ENCODE measurements at places on chromosomes 2 and 18.

DNA sequence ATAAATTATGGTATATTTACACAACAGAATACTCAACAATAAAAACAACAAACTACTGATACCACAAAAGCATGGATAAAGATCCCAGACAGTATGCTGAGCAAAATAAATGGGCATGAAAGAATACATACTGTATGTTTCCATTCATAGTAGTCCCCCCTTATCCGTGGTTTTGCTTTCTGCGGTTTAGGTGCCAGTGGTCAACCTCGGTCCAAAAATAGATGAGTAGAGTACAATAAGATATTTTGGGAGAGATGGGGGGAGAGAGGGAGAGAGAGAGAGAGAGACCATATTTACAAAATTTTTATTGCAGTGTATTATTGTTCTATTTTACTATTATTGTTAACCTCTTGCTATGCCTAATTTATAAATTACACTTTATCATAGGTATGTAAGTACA is 21.0 kb upstream of the TGFA start:
- DNase-seq, result no peak

GRCh38 chr2:241844066-241844728 is 14.5 kb downstream of the PDCD1 start:
- DNase-seq, result no peak

- DNase-seq, result no peak
Observed at GRCh38 chr18:33264566-33264965, 176.0 kb downstream of the CCDC178 start.

- no peak for DNase-seq
Observed at GRCh38 chr2:9206991-9207640, 504 bp downstream of the ASAP2 start.

DNA sequence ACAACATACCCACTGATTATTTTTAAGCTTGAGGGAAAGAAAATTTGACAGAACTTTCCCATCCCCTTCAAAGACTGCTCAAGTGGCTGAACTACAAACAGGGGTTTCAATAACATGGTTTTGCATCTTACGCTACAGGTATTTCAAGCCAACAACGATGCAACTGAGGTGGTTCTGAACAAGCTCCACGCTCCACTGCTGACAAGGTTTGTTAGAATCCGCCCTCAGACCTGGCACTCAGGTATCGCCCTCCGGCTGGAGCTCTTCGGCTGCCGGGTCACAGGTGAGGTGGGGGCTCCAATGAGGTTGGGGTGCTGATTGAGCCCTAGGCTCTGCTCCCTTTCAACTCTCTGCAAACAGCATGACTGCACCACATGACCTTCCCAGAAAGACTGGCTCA is 58.1 kb downstream of the NRP2 start:
- DNase-seq, result no peak

- DNase-seq, result no peak
Observed at GRCh38 chr18:70457788-70458187, 168.9 kb downstream of the SOCS6 start.

DNA sequence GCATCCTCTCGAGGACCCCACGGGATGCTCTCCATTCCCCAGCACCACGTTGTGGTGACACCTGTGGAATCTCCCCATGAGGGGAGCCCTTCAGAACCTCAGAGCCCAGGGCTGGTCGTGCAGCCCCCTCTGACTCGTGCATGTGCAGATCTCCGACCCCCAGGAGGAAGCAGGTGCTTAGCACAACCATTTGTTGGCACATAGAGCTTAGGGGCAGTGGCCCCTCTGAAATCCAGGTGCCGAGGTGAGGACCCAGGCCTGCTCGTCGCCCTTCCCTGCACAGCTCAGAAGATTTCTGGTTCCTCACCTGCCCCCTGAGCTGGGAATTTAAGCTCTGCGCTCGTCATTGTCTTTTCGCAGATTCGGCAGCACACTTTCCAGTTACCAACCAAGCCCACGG is 1.3 kb upstream of the OTOS start:
- no peak for DNase-seq

- DNase-seq, result no peak
Observed at GRCh38 chr18:9082711-9083510, 19.6 kb upstream of the NDUFV2 start.

- DNase-seq, result no peak
Observed at GRCh38 chr18:9535430-9535991, 60.2 kb downstream of the RALBP1 start.

DNA sequence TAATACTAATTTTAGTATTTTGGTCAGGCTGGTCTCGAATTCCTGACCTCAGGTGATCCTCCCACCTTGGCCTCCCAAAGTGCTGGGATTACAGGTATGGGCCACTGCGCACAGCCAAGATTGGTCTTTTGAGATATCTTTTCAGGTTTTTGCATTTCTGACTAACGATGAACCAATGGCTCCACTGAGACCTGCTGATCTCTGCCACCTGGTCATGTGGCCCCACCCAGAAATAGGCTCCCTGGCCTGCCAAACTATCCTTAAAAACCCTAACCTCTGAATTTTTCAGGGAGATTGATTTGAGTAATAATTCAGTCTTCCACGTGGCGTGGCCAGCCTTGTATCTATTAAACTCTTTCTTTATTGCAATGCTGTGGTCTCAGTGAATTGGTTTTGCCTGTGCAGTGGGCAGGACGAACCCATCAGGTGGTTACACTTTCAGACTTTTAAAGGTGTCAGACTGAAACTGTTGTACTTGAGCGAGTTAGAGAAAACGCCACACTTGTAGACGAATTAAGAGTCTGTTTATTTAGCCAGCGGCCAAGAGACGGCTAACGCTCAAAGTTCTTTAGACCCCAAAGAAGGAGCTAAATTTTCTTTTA is 85.8 kb upstream of the MSH6 start:
- DNase-seq, result no peak

GRCh38 chr2:10196110-10196892 is 73.8 kb downstream of the RRM2 start:
- no peak for DNase-seq

GRCh38 chr18:49563130-49563540 is 1.3 kb downstream of the LIPG start:
- DNase-seq, result no peak

- peak; percentile 24 for DNase-seq
Observed at GRCh38 chr18:23038712-23039111, 96.6 kb upstream of the CABLES1 start.

DNA sequence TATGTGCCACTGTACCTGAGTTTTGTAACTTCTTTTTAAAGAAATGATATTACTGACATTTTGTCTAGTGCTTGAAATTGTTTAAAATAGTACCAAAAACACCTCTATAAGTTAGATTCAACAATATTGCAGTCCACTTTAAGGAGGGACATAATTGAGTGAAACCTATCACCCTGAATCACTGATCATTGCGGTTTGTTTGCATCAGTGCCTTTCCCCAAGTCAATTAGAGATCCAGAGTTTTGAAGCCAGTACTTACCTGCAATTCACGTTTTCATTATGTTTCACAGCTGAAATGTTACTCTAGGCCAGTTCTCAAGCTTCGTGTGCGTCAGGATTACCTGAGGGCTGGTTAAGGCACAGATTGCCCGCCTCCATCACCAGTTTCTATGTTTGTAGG is 26.6 kb upstream of the DLX1 start:
- no peak for DNase-seq

GRCh38 chr2:185291035-185291647 is 447.5 kb upstream of the FSIP2 start:
- no peak for DNase-seq

DNA sequence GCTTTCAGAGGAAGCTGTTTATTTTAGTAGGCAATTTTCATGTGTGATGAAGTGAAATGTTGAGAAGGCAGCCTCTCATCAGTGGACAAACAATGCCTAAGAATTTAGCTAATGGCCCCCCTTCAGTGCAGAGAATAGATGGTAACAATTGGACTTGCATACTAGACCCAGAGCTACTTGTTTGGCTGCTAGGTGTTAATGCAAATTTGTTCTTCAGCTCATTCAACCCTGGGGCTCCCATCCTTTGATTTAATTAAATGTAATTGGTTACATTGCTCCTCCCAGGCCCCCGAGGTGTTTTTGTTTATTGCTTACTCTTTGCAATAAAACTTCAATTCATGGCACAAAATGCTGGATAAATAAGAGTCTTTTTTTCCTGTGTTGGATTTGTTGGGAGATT is 68.6 kb downstream of the CAMKMT start:
- DNase-seq, result no peak

GRCh38 chr2:98479959-98480524 is 35.4 kb downstream of the INPP4A start:
- no peak for DNase-seq

- peak; percentile 4 for DNase-seq
Observed at GRCh38 chr2:158753641-158754611, 41.2 kb upstream of the DAPL1 start.

DNA sequence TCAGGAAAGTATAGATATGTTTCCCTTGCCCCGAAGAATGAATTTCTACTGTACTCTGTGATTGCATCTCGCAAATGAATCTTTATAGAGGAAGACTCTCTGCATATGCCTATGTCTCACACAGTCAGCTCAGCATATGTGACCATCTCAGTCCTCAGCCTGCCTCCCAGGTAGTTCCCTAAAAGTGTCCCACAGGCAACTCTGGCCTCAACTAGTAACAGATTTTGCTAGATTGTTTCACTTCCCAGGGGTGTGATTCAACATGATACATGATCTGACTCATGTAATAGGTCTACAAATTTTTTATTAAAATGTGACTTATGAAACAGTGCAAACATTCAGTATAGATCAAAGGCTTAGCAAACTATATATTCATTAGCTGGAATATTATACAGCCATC is 296.6 kb upstream of the CRIM1 start:
- no peak for DNase-seq

DNA sequence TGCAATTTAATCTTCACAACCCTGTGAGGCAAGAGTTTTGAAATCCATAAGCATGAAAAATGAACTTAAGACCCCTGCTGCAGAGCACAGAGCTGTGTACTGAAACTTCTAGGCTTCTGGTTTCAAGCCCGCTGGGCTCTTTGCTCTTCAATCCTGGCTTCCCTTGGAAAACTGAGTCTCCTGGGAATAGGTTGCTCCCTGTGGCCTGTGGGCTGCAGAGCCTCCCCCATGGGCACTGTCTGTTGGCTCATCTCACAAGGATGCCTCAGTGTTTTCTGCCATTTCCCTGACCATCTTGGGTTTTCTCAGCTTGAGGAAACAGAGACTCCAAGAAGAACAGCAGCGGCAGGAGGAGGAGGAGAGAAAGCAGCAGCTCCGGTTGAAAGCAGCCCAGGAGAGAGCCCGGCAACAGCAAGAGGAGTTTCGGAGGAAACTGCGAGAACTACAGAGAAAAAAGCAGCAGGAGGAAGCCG is 44.5 kb downstream of the SUMO1 start:
- DNase-seq, result no peak

DNA sequence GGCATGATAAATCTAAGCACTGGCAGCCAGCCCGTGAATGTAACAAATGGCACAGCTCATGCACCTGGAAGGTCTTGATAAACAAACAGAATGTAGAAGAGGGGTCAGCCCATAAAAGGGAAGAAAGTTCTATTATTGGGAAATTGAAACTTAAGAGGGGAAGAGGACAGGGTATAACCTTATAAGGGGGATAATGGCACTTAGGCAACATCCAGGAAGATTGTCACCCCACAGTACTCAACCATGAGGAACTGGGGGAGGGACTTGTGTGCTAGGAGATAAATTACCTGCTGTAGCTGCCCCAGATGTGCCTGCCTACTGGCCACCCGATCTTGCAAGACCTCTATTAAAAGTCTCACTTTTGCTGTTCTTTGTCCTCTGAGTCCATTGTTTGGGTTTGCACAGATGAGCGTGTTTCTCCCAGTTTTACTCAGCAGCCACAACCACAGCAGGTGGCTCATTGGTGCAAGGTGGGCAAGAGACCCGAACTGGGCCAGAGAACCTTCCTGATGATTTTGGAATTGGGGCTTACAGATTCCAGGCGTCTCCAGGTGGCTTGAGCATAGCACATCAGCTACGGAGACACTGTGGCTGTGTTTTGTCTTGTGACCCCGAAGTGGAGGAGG is 79.0 kb upstream of the TAF1B start:
- DNase-seq, result no peak

DNA sequence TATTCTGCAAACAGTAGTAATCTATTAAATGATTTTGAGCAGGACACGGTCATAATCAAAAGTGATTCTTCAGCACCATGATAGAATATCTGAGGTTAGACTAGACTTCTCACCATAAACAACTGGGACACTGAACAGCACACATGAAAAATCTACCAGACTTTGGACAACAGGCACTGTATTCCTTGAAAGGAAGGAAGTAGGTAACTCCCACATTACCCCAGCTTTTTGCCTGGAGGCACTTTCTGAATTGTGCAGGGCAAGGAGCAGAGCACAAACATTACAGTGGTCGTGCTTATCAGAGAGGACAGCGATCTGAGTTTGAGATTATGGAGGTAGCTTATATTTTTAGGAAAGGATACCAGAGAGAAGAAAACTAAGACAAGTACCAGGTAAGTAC is 25.3 kb upstream of the IL1RL1 start:
- DNase-seq, result no peak

GRCh38 chr2:111161971-111162370 is 41.3 kb downstream of the BCL2L11 start:
- DNase-seq, result no peak

- DNase-seq, result no peak
Observed at GRCh38 chr18:46577546-46577945, 79.5 kb downstream of the LOXHD1 start.

DNA sequence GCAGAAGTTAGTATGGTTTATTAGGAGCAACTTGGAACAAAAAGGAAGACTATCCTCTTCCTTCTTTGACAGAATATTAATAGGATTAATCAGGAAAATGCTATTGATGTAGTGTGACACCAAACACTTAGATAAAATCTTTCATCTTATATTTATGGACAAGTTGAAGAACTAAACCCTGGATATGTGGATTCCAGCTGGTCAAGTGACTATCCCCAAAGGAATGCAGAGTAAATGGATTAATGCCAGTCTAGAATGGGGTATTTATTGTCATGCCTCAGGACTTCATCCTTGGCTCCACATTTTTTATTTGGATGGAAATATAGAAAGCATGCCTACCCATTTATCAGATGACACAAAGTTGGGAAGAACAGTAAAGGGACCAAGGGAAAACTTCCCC is 124.0 kb upstream of the TTC39C start:
- DNase-seq, result peak; percentile 79

DNA sequence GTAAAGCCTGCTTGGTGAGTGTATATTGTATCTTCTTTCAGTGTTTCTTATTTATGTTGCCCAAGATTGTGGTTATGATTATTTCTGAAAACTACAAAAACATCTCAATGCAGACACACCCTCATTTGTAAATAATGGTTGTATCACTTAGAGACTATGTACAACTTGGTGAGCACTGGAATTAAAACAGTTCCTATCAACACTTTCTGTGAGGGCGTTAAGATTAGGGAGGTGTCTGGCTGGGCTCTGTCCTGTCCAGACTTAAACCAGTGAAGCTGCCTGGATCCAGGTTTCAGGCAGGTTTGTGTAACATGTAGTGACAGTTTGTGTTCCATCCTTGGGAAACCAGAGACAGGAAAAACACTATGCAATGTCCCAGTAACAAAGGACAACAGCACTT is 49.7 kb downstream of the CTAGE1 start:
- DNase-seq, result no peak

- no peak for DNase-seq
Observed at GRCh38 chr18:48693625-48694262, 154.9 kb downstream of the CTIF start.

Measured in HS-27A (cell line).